Ovary (tissue), 10 donors: ENCODE measurements at places on chromosomes 12 and 14.

- no peak overlapping the region for H3K27ac ChIP-seq
- no peak overlapping the region for H3K4me3 ChIP-seq
- DNase-seq: no peak
- no peaks in the 10 kb centered on the region for H3K36me3 ChIP-seq
Observed at GRCh38 chr14:91361233-91361811, 56.3 kb downstream of the CCDC88C start.

DNA sequence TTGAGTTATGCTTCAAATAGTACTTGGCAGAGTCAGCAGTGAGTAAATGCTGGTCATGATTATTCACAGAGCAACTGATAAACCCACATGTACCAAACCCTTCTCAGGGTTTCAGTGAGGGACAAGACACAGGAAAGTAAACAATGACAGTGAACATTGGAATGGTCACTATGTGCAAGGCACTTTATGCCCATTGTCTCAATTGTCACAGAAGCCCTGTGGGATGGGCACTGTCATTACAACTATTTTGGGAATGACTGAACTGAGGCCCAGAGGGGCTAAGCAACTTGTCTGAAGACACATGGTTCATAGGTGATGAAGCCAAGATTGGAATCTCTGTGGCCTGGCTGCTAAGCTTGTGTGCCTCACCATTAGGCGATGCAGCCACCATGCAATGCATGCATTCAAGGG is 238.5 kb downstream of the RBM19 start:
- H3K27me3 ChIP-seq: no peaks in the 10 kb centered on the region
- no peak overlapping the region for H3K27ac ChIP-seq
- no peak overlapping the region for H3K4me3 ChIP-seq
- no peaks in the 10 kb centered on the region for H3K36me3 ChIP-seq

DNA sequence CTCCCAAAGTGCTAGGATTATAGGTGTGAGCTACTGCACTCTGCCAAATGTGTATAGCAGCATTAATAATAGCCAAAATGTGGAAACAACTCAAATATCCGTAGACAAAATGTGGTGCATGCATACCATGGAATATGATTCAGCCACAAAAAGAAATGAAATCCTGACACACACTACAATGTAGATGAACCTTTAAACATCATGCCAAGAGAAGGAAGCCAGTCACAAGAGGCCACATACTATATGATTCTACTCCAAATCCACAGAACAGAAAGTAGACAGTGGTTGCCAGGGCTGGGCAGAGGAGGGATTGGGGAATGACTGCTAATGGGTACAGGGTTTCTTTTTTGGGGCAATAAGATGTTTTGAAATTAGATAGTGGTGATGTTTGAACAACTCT is 7.7 kb upstream of the TMED2 start:
- no peak for DNase-seq
- H3K4me3 ChIP-seq: no peak overlapping the region
- H3K4me1 ChIP-seq: no peaks in the 10 kb centered on the region
- no peaks in the 10 kb centered on the region for H3K36me3 ChIP-seq
- H3K27me3 ChIP-seq: no peaks in the 10 kb centered on the region
- H3K27ac ChIP-seq: no peak overlapping the region

DNA sequence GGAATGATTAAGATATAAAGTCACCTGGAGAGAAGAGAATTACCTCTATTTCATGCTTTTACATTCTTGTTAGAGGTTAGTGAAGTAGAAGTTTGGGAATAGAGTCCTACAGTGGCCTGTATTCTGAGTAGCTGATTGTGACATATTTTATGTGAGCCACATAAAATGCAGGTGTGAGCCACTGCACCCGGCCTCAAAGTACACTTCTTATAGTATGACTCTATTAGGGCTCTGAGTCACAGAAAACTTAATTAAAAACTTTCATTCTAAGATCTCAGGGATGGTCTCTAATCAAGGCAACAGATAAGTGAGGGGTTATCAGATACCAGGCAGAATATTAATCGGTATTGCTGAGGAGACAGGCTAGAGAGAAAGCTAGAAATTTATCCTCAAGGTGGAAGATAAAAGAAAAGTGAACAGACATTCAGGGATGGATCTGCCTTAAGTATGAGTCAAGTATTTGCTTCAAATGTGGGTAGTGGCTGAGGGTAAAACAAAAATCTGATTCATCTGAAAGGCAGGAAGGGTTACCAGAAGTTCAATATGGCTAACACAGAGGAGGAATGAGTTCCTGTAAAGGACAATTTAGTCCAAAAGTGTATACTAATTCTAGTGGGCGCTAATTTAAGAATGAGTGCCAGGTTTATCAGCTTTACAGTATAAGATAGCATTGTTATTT is 5.5 kb upstream of the G2E3 start:
- no peaks in the 10 kb centered on the region for H3K4me1 ChIP-seq
- H3K27ac ChIP-seq: no peak overlapping the region
- H3K27me3 ChIP-seq: no peaks in the 10 kb centered on the region
- no peak overlapping the region for H3K4me3 ChIP-seq
- no peak for DNase-seq

GRCh38 chr12:697481-697880 is 34.2 kb upstream of the NINJ2 start:
- no peak overlapping the region for H3K27ac ChIP-seq
- H3K27me3 ChIP-seq: no peaks in the 10 kb centered on the region
- DNase-seq: no peak
- H3K36me3 ChIP-seq: no peaks in the 10 kb centered on the region
- H3K4me1 ChIP-seq: no peaks in the 10 kb centered on the region
- H3K4me3 ChIP-seq: no peak overlapping the region

DNA sequence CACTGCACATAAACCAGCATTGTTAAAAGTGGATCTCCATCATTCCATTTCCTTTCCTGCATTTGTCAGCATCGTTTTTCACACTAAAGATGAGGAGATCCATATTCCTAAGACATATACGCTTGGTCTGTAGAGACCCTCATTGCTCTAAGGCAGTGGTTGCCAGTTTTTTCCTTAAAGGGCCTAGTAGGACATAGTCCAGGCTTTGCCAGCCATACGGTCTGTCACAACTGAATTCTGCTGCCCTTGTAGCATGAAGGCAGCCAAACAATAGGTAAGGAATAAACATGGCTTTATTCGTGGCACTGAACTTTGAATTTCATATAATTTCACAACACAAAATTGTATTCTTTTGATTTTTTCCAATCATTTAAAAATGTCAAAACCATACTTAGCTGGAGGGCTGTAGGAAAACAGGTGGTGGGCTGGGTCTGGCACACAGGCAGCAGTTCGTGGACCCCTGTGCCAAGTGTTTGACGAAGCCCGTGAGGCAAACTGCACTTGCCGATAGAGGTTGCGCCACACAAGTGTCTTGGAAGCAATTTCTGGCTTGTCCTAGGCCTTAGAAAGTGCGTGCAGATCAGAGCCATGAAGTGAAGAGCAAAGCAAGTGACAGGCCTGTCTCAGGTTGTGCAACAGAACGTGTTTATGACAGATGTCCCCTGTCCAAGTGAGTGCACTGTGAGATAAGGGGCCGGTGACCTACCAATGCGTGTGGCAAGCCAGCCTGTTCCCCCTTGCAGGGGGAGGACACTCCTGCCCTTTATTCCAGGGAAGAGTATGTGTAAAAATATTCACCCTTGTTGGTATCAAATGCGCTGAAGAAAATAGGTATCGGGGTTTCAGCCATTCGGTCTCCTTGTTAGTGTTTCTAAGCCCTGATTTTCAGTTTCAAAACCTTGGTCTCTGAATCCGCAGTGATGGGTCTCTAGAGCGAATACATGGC is 916 bp upstream of the CHPT1 start:
- H3K4me3 ChIP-seq: peak overlapping the region; percentile 91
- peaks cover 3% of the 10 kb centered on the region for H3K4me1 ChIP-seq
- no peaks in the 10 kb centered on the region for H3K27me3 ChIP-seq
- H3K27ac ChIP-seq: peak overlapping the region; percentile 87
- DNase-seq: peak; percentile 21
- H3K36me3 ChIP-seq: no peaks in the 10 kb centered on the region

DNA sequence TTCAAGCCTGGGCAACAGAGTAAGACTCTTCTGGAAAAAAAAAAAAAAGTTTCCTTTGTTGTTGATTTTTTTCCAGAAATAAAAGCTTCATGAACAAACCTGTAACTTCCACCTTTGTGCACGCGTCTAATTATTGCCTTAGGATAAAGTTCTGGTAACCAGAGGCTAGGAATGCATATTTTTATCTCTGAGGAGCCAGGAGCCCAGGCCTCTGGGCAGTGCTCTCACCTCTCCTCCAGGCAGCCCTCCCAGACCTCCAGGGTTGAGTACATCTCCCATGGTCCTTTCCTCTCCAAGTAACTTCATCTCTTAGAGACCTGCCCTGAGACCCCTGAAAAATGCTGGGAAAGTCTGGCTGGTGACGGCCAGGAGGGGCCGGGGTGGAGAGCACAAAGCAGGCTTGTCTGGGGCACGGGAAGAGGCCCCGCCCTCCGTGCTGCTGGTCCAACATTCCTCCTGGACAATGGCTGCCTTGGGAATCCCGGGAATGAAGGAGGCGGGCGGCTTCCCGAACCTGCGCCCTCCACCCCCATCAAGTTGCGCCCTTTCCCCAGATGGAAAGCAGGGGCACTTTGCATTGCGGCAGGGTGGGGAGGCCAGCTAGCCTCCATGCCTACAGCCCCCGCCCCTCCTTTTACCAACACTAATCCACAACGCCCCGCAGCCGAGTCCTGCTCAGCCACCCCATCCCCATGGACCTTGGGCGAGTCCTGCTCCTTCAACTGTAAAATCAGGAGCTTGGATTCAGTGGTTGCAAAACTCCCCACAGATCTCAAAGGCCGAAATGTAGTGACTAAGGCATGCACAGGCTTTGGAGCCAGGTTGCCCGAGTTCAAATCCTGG is 7.3 kb upstream of the FIGNL2 start:
- H3K4me3 ChIP-seq: no peak overlapping the region
- H3K27me3 ChIP-seq: no peaks in the 10 kb centered on the region
- H3K27ac ChIP-seq: no peak overlapping the region
- no peaks in the 10 kb centered on the region for H3K4me1 ChIP-seq
- DNase-seq: no peak

- H3K27me3 ChIP-seq: no peaks in the 10 kb centered on the region
- no peaks in the 10 kb centered on the region for H3K36me3 ChIP-seq
- no peak for DNase-seq
- no peaks in the 10 kb centered on the region for H3K4me1 ChIP-seq
- H3K4me3 ChIP-seq: no peak overlapping the region
Observed at GRCh38 chr12:98446682-98447081, 68.7 kb upstream of the TMPO start.

DNA sequence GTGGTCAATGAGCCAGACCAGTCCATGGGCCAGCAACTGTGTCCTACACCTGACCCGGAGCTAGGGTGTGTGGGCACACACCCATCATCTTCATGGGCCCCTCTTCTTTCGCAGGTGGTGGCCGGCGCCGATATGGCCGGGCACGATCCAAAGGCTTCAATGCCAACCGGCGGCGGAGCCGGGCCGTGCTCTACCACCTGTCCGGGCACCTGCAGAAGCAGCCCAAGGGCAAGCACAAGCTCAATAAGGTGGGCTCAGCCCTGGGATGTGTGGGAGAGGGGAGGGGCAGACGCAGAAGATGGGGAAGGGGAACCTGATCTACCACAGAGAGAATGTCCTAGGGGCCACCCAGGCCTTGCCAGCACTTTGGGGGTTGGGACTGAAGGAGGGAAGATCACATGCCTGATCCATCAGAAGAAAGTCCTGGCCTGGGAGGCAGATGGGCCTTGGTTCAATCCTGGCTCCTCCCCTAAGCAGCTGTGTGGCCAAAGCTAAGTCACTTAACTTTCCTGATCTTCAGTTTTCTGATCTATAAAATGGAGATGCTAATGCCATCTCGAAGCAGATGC is 3.8 kb downstream of the KCNH3 start:
- no peak for DNase-seq
- H3K4me1 ChIP-seq: peaks cover 2% of the 10 kb centered on the region
- no peak overlapping the region for H3K27ac ChIP-seq
- H3K36me3 ChIP-seq: no peaks in the 10 kb centered on the region

DNA sequence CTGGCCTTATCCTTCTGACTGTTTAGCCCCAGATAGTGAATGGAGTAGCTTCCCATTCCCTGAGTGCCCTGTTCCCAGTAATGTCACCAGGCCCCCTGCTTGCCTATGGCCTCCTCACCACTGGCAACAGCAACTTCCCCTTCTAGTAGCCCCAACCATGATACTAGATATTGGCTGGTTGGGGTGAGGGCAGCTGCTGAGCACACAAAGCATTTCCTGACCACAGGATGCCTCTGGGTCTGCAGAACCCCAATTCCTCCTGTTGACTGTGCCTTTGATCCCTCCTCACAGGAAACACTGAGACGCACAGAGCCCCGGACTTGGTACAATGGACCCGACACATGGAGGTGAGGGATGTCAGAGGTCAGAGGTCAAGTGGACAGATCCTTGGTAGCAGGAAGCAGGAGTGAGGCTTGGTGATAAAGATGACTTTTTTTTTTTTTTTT is 597 bp downstream of the SOAT2 start:
- no peaks in the 10 kb centered on the region for H3K36me3 ChIP-seq
- no peak for DNase-seq
- H3K27ac ChIP-seq: no peak overlapping the region
- no peak overlapping the region for H3K4me3 ChIP-seq

- H3K4me3 ChIP-seq: no peak overlapping the region
Observed at GRCh38 chr12:127223731-127224130, 1043.2 kb upstream of the TMEM132C start.

GRCh38 chr14:61569812-61570548 is 125.3 kb upstream of the HIF1A start:
- no peak overlapping the region for H3K27ac ChIP-seq
- no peak overlapping the region for H3K4me3 ChIP-seq
- peaks cover 8% of the 10 kb centered on the region for H3K4me1 ChIP-seq
- DNase-seq: no peak

- H3K27me3 ChIP-seq: no peaks in the 10 kb centered on the region
- peak overlapping the region; percentile 75 for H3K4me3 ChIP-seq
- DNase-seq: no peak
- peaks cover 7% of the 10 kb centered on the region for H3K4me1 ChIP-seq
- peak overlapping the region; percentile 82 for H3K27ac ChIP-seq
Observed at GRCh38 chr12:110281549-110282299, 677 bp downstream of the ATP2A2 start.

GRCh38 chr14:73888460-73888725 is 1.7 kb downstream of the ZNF410 start:
- DNase-seq: no peak
- H3K27me3 ChIP-seq: no peaks in the 10 kb centered on the region
- no peaks in the 10 kb centered on the region for H3K36me3 ChIP-seq
- H3K4me3 ChIP-seq: no peak overlapping the region

DNA sequence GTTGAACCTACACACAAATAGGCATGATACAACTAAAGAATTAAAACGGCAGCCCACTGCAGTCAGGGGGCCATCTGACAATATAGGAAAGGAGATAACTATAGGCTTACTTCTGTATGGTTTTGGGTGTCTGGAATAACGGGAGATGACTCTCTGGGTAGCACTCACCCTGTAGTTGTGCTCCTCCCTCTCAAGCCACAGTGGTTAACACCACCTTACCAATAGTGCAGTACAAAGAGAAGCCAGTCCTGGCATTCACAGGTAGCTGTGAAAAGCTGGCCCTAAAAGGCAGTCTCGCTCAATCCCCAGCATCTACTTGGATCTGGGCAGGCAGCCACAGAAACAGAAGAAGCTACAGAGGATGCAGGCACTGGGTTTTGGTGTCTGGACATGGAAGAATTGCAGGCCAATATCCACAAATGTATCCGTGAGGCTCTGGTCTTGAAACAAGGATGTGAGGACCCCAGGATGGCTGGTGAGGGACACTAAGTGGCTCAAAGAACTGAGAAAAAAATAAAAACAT is 93.0 kb downstream of the DPF3 start:
- H3K27me3 ChIP-seq: no peaks in the 10 kb centered on the region
- no peak overlapping the region for H3K4me3 ChIP-seq
- no peaks in the 10 kb centered on the region for H3K36me3 ChIP-seq
- no peak for DNase-seq
- H3K4me1 ChIP-seq: no peaks in the 10 kb centered on the region
- H3K27ac ChIP-seq: no peak overlapping the region

- no peak for DNase-seq
- no peaks in the 10 kb centered on the region for H3K36me3 ChIP-seq
- no peak overlapping the region for H3K4me3 ChIP-seq
- no peaks in the 10 kb centered on the region for H3K4me1 ChIP-seq
- H3K27me3 ChIP-seq: no peaks in the 10 kb centered on the region
Observed at GRCh38 chr14:40188006-40188405, 755.8 kb upstream of the FBXO33 start.
